ENCODE measurements at places on chromosomes 12 and 14.

DNA sequence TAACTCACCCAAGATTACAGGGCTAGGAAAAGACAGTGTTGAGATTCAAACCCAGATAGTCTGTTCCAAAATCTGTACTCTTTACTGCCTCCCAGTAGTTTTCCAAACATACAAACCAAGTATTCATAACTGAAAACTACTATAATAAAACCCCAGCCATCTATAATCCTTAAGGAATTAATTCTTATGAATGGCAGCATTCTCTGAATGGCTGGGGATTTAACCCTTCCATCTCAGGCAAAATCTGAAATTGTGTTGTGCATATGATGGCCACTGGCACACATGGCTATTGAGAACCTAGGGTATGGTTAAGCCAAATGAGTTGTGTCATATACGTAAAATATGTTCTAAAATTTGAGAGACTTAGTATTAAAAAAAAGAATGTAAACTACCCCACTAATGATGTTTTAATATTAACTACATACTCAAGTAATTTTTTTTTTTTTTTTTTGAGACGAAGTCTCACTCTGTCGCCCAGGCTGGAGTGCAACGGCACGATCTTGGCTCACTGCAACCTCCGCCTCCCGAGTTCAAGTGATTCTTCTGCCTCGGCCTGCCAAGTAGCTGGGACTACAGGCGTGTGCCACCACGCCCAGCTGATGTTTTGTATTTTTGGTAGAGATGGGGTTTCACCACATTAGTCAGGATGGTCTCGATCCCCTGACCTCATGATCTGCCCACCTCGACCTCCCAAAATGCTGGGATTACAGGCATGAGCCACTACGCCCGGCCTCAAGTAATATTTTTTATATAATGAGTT lies 16.7 kb downstream of the PPP1R13B start:
- DNase-seq, result no peak

DNA sequence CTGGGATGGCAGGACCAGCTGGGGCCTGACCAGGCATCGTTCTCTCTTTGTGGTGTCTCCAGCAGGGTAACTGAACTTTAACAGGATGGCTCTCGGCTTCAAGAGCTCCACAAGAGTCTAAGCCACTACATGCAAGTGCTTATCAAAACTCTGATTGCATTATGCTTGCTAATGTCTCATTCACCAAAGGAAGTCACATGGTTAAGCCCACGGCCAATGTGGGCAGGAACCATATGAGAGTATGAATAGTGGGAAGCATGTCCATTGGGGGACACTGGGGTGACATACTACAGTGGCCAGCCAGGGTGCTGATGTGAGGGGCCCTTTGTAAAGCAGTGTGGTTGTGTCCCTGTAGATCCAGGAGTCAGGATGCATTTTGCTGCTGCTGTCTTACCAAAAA lies 35.0 kb upstream of the KCNA5 start:
- DNase-seq, result no peak

GRCh38 chr12:31477687-31478086 lies 113.2 kb downstream of the DENND5B start:
- no peak for DNase-seq

DNA sequence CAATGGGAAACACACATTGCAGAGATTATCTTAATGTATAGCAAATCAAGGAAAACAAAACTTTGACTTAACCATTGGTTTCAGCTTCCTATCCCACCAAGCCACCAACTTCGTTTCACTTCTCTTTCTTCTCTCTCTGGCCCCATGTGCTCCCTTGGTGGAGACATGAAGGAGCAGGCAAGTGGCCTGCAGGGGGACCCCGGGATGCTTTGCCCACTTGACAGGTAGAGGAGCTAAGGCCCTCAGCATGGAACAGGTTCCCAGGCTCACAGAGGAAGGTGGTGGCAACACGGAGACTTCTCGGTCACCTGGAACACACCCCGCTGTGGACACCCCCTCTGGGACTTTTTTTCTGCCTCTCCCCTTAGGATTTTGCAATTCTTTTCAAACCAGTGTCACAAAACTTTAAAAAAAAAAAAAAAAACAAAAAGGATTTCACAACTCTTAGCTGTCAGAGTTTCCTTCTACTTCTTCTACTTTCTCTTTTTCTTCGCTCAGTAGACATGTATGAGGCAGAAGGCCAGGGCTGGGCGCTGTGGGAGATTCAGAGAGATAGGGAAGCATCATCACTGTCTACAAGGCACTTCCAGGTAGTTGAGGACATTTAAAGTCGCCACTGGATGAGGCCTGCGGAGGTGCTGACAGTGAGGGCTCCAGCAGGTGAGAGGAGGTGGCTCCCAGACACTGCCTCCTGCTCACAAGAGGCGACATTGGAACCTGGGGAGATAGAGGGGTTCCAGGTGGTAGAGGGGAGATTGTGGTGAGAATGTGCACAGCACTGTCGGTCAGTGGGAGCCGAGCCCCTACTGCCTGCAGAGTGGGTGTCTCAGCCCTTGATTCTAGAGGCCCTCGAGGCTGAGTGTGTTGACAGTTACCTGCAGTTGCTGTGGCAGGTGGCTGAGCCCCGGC lies 119.6 kb downstream of the GCH1 start:
- no peak for DNase-seq

DNA sequence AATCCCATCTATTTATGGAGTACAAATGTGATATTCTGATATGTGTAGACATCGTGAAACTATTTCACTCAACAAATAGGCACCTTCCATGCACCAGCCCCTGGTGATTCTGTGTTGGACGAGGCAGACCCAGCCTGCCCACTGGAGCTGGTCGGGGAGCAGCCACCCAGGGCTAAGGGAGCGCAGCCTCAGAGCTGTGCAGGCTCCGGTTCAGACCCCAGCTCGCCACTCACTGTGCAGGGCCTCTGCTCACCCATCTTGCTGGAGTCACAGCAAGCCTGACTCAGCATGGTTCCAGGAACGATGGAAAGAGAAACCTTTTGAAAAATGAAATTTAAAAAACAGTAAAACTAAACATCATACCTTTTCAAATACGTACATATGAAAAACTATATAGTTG lies 52.3 kb upstream of the BCL11B start:
- DNase-seq, result no peak

DNA sequence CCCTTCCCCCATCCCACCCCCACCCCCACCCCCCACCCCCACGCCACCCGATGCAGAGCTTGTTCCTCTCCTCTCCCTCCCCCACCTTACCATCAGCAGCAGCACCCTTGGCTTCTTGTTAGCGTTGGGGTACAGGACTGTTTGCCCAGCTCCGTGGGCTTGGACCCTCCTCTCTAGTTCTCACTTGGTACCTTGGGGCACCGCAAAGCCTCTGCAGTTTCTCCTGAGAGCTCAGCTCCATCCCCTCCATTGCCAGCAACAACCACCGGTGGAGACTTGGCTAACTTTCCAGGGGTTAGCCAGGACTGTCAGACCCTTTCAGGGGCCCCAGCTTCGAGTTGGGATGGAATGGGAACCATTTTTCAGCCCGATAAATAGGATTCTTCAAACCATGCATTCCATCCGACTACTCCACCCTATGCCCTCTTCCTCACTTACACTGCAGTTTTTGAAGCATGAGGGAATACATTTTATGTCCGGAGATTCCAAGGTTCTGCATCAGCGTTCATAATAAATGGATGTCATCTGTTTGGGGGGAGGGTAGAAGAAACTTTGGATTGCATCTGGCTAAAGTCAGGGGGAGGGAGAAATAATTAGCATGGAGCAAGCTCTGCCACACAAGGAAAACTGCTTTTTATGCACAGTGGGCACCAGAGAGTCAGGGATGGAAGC lies 1.1 kb downstream of the SCN8A start:
- no peak for DNase-seq

Measured in cerebellar nuclear complex (tissue), 1 donor.